ENCODE measurements at places on chromosomes 7 and 10. TPM values are rescaled to one million over a fixed set of nuclear protein-coding genes. Genes with fewer than 3 reads are reported as not detected.

Gene SFTPD
- not detected for total RNA-seq

Gene ANKRD1
- total RNA-seq: 40.0 TPM

Gene LIMK1
- 55.1 TPM for total RNA-seq

Gene MAPK8
- total RNA-seq: 114 TPM

GRCh38 chr7:129952086-129952652 lies 591 bp downstream of the UBE2H start:
- peak; percentile 75 for DNase-seq

DNA sequence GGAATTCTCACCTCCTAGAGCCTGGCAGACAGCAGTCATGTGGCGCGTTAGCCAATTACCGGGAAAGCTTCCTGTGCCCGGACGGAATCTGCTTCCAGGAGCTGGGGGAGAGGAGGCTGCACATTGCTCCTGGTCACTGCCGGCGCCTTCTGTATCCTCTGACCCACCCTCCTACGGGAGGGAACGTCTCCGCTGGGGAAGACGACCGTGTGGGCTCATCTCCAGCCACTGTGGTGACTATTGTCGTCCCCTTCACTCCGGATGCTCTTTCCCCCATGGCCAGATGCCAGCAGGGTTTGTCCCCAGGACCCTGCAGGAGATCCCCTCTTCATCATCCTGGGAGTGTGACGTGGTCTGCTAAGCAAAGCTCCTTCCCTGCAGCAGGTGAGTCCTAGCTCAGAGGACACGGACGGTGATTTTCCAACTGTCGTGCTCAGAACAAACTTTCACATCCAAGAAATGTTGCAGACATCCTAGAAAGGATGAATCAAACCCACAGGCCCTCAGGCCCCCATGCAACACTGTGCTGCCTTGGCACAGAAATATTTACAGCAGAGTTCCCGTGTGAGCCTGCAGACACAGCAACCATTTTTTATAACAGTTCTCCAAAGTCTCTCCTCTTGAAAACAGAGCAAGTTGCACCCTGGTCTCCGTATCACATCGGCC lies 29.6 kb upstream of the FAM20C start:
- DNase-seq: peak; percentile 62
